Stimulated activated CD8-positive, alpha-beta memory T cell treated with anti-CD3 and anti-CD28 coated beads, Interleukin-2, amount 100 ng/mL, for 1 hour (primary cell): ENCODE measurements at places on chromosomes 12 and 14.

DNA sequence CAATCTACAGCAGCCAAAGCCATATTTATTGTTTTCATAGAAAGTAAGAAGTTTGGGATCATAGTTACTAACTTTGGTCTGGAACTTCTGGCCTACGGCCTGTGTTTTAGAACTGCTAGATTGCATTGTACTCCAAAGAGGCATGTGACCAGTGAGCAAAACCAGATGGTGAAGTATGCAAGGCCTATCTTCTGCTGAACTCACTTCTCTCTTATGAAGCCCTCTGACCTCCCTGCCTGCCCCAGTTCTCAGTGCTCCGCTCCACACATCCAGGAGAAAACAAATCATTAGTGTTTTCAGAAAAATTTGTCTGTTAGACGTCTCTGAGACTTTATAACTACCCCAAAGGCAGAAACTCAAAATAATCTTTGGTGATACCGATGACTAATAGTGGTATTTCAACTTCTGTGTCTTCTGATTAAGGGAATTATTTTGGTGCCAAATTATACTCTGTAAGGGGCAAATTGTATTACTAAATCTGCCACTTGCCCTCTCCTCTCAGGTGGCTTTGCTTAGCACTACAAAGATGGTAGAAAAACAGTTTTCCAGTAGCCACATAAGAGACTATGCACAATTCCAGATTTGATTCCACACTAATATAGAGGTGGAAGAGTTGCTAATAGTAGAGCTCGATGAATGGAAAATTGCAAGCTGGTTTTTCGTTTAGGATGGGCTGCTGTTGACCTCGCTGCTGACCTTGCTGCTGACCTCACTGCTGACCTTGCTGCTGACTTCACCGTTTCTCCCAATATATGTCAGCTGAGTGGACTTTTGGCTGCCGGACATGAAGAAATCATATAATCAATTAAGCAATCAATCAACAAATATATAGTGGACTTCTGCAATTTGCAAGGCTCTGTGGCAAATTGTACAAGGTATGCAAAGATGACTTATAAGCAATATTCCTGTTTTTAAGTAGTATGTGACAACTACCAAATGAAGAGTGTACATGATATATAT, 147.5 kb downstream of the KITLG start:
- no peak for DNase-seq

GRCh38 chr12:124543052-124543589, 24.3 kb downstream of the NCOR2 start:
- no peak for DNase-seq

DNA sequence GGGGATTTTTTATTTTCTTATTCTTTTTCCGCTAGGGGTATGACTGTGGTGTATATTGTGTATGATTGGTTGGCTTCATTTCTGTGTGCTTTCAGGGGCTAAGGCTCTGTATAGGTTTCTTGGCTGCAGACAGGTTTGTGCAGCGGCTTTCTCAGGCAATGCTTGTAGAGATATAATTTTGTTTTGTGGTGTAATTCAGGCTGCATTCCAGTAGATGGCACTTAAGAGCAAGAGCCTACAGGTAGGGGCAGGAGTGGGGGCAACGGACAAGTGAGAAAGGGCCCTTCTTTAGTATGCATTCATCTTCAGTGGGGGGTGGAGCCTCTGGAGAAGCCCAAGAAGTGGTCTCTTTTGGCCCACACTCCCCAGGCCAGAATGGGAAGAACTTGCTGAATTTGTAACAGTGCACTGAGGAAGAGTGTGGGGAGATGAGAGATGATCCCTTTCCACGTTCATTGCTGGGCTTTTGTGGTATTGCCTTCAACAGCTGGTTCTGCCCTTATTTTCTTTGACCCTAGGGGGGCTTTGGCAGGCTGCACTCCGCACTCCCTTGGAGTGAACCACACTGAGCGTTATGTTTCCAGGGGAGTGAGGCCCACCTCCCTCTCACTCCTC, 78.6 kb downstream of the IFNG-AS1 start:
- no peak for DNase-seq

DNA sequence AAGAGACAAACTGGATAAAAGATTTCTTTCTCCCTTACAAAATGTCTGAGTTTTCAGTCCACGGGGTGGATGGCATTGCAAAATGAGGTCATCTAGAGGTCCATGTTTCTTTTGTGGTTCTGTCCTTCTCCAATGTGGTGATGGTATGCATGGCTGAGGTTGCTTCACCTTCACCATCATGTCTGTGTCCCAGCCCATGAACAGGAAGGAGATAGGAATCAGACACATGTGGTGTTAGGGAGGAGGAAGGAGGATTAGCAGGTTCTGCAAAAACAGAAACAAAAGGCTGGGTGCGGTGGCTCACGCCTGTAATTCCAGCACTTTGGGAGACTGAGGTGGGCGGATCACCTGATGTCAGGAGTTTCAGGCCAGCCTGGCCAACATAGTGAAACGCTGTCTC, 11.0 kb upstream of the AEBP2 start:
- no peak for DNase-seq

GRCh38 chr12:100651694-100652093, 78.2 kb downstream of the GAS2L3 start:
- DNase-seq = no peak

DNA sequence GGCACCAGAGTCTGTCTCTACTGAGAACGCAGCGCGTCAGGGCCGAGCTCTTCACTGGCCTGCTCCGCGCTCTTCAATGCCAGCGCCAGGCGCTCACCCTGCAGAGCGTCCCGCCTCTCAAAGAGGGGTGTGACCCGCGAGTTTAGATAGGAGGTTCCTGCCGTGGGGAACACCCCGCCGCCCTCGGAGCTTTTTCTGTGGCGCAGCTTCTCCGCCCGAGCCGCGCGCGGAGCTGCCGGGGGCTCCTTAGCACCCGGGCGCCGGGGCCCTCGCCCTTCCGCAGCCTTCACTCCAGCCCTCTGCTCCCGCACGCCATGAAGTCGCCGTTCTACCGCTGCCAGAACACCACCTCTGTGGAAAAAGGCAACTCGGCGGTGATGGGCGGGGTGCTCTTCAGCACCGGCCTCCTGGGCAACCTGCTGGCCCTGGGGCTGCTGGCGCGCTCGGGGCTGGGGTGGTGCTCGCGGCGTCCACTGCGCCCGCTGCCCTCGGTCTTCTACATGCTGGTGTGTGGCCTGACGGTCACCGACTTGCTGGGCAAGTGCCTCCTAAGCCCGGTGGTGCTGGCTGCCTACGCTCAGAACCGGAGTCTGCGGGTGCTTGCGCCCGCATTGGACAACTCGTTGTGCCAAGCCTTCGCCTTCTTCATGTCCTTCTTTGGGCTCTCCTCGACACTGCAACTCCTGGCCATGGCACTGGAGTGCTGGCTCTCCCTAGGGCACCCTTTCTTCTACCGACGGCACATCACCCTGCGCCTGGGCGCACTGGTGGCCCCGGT, at the start of gene PTGDR:
Gene PTGDR, plus strand, starts transcription at position 198 of the 778 bp plus-strand sequence. Its CDS starts 117 bp downstream, at position 315.
- DNase-seq = peak; percentile 24

DNA sequence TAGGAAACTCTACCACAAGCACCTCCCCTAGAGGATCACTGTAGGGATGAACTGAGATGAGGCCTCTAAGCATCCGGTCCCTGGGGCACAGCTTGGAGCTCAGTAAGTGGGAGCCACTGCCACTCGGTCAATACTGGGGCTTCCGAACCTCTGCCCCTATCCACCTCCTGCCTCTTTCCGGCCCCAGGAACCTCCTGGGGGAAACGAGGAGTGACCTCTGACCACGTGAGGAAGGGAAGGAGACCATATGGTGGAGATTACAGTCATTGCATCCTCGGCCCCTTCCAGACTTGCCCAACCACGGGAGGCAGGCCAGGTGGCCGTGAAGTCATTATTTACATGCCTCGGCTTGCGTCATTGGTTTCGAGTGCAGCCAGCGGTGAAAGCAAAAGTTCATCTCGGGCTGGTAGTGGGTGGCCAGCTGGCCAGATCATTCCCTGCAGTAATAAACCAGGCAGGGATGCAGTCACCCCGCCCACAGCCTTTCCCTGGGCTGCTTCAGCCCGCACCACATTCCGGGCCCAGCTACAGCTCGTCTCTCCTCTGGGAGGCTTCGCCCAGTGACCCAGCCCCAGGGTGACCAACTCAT, 65.4 kb downstream of the C14orf132 start:
- DNase-seq = no peak

- DNase-seq = no peak
Observed at GRCh38 chr12:125249066-125249824, 184.0 kb downstream of the AACS start.
